A549 treated with DMSO at 1 μM for 4 hours (cell line): ENCODE measurements at places on chromosomes 7 and 10. TPM values are rescaled to one million over a fixed set of nuclear protein-coding genes. Genes with fewer than 3 reads are reported as not detected.

Gene MEIG1
- total RNA-seq = 0.65 to 0.93 TPM (median 0.73 TPM) in 4 of 5 replicates, not detected in the other

Gene SLK
- total RNA-seq = 24.0 to 36.4 TPM (median 30.3 TPM) in 5 replicates

Gene GRM8
- total RNA-seq = 0.06 to 0.21 TPM in 2 of 5 replicates, not detected in the others

Gene IGF2BP3
- 20.7 to 26.6 TPM (median 25.1 TPM) in 5 replicates for total RNA-seq

Gene ATP5F1C
- 256 to 334 TPM (median 278 TPM) in 5 replicates for total RNA-seq

Gene ITIH5
- 0.08 to 0.14 TPM (median 0.10 TPM) in 5 replicates for total RNA-seq

Gene SUV39H2
- 20.5 to 24.8 TPM (median 22.4 TPM) in 5 replicates for total RNA-seq

Gene ASB10
- total RNA-seq = not detected in 5 replicates

Gene SPDYE11
- total RNA-seq = not detected in 5 replicates

Gene FANK1
- 2.9 to 5.7 TPM (median 4.2 TPM) in 5 replicates for total RNA-seq

Gene LLCFC1
- not detected in 5 replicates for total RNA-seq

Gene FAM25G
- total RNA-seq = 0.65 to 1.8 TPM in 2 of 5 replicates, not detected in the others

Gene GJD4
- total RNA-seq = not detected in 5 replicates
